Myocyte (in vitro differentiated cells): ENCODE measurements at places on chromosomes 2 and 18. TPM values are rescaled to one million over a fixed set of nuclear protein-coding genes. Genes with fewer than 3 reads are reported as not detected.
A peak's percentile ranks its signal among the peaks of the same experiment; 100 is the strongest.

DNA sequence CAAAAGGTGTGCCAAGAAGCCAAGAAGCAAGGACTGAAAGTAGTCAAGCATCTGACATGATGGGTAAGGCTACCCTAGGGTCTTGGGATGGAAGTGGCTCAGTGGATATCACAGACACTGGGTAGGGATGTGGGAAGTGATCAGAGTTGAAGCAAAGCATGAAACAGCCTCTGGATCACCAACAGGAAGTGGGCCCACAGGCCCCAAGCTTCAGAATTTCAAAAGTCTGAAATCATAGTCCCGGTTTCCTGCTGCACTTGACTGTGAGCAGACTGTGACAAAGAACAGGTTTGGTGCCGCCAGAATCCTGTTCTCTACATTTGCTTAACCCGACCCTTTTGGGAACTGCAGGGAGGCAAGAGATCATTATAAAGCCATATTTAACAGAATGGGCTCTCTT lies 57.4 kb downstream of the SP100 start:
- DNase-seq, result no peak

DNA sequence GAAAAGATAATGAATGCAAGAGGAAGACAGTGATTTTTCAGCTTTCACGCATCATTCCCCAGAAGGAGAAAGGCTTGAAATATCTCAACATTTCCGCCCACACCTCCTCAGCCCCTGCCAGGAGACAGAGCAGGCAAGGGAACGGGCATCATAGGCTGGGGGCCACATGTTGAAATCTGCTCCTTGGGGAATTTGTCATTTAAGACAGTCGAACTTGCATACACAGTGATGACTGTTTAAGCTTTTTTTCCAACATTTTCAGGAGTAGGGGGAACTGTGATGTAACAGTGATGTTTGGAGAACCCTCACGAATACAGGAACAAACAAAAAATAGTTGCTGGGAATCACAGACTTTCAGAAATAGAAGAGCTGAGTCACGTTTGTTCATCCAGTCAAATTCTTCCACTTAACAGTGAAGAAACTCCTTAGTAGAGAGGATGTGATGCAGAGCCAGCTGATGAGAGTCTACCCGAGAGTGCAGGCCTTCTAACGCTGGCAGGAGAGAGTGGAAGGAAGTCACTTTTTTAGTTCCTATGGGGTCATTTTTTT lies 266.8 kb downstream of the ALPK2 start:
- DNase-seq, result peak; percentile 82

DNA sequence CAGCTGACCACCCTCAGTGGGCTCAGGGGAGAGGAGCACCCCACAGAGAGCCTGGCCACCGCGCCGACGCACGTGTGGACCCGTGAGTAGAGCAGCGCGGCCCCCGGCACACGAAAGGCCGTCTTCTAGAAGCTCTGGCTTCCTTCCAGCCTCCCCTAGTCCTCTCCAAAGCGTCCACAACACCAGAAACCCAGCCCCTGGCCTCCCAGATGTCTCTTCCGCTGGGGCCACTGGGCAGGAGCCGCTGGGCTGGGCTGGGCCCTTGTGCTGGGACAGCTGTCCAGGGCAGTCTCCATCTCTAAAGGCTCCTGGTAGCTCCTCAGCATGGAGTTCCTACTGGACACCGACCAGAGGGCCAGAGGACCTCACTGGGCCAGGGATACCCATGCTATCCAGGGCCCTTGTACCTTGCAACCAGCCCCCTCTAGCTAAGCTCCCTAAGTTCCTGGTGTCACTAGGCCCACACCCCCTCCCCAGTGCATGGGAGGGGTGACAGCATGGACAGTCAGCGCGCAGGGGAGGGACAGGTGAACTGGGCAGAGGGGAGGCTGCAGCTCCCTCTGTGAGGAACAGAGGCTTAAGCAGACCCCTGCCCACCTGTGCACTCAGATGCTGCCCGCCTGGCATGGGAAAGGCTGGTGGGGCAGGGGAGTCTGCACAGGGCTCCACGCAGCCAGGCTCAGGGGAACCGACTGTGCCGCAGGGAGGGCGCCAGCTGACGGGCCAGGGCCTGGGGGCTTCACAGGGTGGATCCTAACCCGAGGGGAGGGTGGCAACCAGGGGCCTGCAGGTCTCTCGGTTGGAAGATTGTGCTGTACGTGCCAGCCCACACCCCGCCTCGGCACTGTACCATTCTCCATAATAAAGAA lies 32.9 kb downstream of the MTERF4 start:
- no peak for DNase-seq

GRCh38 chr18:477565-477964 lies 22.9 kb downstream of the COLEC12 start:
- DNase-seq, result no peak

DNA sequence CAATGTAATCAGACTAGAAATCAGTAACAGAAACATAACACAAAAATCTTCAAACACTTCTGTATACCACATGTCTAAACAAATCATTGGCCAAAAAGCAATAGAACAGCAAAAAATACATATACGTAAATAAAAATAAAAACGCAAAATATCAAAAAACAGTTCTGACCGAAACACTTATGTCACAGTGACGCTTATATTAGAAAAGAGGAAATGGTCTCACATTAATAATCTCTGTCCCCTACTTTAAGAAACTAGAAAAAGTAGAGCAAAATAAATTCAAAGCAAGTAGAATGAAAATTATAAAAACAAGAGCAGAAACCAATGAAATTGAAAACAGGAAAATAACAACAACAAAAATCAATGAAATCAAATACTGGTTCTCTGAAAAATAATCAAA lies 41.9 kb downstream of the TMEM131 start:
- no peak for DNase-seq

KIF1A gene
- total RNA-seq, result 0.05 and 0.16 TPM in 2 replicates

POTEJ gene
- total RNA-seq, result not detected in 2 replicates

BOLL gene
- total RNA-seq, result 0.16 and 2.4 TPM in 2 replicates

- DNase-seq, result no peak
Observed at GRCh38 chr18:71223486-71223885, 934.6 kb downstream of the SOCS6 start.

GRCh38 chr2:11651856-11652548 lies 18.0 kb downstream of the NTSR2 start:
- DNase-seq, result no peak
